ENCODE measurements at places on chromosomes 2 and 18. TPM values are rescaled to one million over a fixed set of nuclear protein-coding genes. Genes with fewer than 3 reads are reported as not detected.

Gene CRYGD
- not detected for total RNA-seq

Gene ZBTB7C
- not detected for total RNA-seq

Gene NFE2L2
- 40.2 TPM for total RNA-seq

Gene LANCL1
- total RNA-seq = 38.2 TPM

Gene HOXD3
- not detected for total RNA-seq

Gene ABCG5
- not detected for total RNA-seq

Gene ITGB6
- 3.8 TPM for total RNA-seq
